ENCODE measurements at places on chromosomes 1 and 21.
A peak's percentile ranks its signal among the peaks of the same experiment; 100 is the strongest.

DNA sequence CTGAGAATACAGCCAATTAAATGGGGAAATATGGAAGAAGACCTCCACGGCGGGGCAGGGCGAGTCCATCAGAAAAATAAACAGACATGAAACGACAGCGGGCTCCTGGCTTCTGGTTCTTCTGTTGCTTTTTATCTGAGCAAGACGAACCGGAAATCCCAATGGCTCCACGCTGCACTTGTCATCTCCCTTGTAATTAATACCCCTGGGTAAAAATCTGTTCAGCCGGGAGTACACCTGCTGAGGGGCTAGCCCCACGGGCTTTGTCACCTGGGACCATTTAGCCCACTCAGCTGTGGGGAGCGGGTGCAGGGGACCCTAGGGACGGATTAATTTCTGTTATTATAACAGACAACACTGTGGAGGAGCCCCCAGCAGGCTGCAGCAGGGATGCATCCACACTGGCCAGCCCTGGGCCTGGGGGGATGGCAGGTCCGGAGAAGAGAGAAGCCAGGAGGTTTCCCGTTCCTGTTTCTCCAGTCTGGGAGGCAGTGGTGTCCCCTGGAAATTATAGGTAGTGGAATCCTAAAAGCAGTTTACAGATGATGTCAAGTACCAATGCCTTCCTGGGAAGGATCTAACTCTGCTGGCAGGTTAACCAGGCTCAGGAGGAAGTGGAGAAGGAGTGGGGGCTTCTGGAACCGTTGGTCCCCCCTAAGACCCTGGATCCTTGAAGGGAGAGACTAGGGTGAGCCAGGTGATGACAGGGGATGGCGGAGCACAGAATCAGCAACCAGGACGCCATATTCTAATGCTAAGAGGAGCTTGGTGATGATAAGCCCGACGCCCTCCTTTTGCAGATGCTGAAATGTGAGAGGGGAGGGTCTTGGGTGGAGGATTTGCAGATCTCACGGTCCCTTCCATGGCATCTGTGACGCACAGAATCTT is 566.1 kb downstream of the PTPRU start:
- DNase-seq, result no peak

GRCh38 chr1:172398970-172399755 is 21.3 kb upstream of the C1orf105 start:
- DNase-seq, result peak; percentile 48

GRCh38 chr1:155888481-155888880 is 22.7 kb downstream of the RIT1 start:
- no peak for DNase-seq

GRCh38 chr1:74767490-74767889 is 34.5 kb downstream of the TYW3 start:
- DNase-seq, result no peak

DNA sequence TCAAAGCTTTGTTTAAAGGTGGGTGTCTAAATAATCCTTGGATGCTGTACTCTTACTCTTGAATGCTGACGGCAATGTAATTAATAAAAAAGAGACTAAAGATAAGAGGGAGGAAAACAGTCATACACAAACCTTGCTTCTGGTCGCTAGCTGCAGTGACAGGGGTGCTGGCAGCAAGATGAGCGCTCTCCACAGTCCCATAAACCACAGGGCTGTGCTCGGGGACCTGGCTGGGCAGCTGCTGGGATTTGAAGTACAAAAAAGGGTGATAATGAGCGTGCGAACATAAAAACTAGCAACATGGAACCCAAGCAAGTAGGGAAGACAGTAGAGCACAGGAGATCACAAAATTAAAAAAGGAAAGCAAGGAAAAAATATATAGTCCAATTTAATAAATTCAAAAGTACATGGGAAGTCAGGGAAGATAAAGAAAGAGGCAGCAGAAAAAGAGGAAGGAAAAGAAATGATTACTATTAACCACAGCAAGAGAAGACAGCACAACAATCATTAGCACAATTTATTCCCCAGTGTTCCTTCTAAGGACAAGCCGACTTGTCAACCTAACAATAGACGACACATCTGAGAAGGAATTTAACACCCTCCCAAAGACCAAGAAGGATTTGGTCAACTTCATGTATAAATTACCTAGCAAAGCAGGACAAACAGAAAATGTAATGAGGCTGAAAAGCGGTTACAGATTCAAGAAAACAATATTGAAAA is 162.9 kb upstream of the HP1BP3 start:
- DNase-seq, result no peak
